ENCODE measurements at places on chromosomes 12 and 14. TPM values are rescaled to one million over a fixed set of nuclear protein-coding genes. Genes with fewer than 3 reads are reported as not detected.

DNA sequence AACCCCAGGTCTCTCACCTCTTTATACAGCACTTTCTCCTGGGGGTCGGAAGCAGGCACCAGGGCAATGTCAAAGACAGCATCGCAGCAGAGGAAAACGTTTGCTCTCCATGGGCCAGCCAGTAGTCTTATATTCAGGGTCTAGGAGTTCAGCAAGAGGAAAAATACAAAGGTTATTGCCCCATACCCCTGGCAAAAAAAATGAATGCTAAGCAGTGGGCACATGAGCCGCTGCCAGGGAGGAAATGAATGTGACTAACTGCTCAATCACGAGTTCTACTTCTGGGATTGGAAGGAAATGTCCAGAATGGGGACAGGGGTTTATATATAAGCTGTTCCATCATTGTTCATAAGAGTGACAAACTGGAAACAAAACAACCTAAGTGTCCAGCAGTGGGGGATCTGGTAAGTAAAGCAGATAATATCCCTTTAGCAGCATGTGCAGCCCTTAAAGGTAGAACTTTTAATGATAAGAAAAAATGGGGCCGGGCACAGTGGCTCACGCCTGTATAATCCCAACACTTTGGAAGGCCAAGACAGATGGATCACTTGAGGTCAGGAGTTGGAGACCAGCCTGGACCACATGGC is 53.8 kb downstream of the PHETA1 start:
- no peak overlapping the region for H3K4me3 ChIP-seq
- DNase-seq = no peak
- no peaks in the 10 kb centered on the region for H3K27me3 ChIP-seq
- H3K4me1 ChIP-seq = no peaks in the 10 kb centered on the region

DNA sequence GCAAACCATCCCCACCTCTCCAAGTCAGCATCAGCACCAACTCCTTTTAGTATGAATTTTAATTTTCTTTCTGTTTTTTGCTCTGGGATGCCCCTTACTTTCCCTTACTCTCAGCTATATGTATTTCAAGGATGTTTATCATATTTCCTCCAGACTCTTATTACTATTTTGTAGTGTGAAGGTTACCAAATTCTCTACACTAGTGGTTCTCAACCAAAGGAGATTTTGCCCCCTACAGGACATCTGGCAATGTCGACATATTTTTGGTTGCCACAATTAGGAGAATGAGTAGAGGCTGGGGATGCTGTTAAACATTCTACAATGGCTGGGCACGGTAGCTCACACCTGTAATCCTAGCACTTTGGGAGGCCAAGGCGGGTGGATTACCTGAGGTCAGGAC is 29.1 kb upstream of the SOS2 start:
- DNase-seq = no peak
- no peaks in the 10 kb centered on the region for H3K27me3 ChIP-seq
- H3K4me1 ChIP-seq = no peaks in the 10 kb centered on the region
- no peak overlapping the region for H3K4me3 ChIP-seq
- H3K27ac ChIP-seq = no peak overlapping the region

The OTOGL gene
- total RNA-seq = 0.14 TPM

DNA sequence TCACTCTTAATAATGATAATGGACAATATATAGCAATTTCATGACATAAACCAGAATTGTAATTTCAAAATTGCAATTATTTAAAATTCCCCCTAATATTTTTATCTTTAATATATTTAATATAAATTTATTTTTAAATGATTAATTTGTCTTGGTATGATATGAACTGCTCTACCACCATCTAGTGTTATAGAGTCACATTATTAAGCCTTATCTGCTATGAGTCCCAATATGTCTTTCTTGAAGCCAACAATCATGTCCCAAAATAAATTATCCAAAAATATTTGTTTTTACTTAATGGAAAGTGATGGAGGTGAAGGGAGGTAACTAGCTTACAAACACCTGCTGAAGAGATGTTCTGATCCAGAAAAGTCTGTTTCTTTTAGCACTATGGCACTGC is 151.4 kb downstream of the KCNC2 start:
- H3K27me3 ChIP-seq = no peaks in the 10 kb centered on the region
- H3K36me3 ChIP-seq = no peaks in the 10 kb centered on the region
- no peak overlapping the region for H3K27ac ChIP-seq
- no peaks in the 10 kb centered on the region for H3K4me1 ChIP-seq
- no peak for DNase-seq

GRCh38 chr14:89504602-89505313 is 87.7 kb upstream of the FOXN3 start:
- DNase-seq = no peak
- no peak overlapping the region for H3K27ac ChIP-seq
- no peaks in the 10 kb centered on the region for H3K36me3 ChIP-seq

DNA sequence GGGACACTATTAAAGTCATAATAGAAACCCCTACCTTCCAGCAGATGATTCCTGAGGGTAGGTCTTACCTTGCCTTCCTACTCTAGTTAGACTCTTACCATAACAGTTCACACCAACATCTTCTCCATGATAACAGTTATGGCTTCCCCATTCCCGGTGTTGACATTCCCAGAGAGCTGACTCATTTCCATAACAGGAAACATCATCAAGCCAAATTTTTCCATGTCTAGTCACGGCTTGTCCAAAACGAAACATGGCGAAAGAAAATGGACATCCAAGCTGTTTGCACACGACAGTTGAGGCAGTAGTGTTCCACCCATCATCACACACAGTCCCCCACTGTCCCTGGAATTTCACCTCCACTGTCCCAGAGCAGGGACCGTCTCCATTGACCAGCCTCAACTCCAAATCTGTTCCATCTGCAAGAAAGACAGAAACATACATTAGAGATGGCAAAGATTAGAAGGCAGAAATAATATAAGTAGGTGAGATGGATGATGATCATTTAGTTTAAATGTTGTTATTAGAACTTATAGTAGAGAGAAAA is 10.6 kb downstream of the CD163L1 start:
- H3K36me3 ChIP-seq = no peaks in the 10 kb centered on the region
- H3K27ac ChIP-seq = no peak overlapping the region
- DNase-seq = no peak
- no peak overlapping the region for H3K4me3 ChIP-seq

GRCh38 chr12:21542403-21542802 is 16.3 kb downstream of the SPX start:
- H3K36me3 ChIP-seq = no peaks in the 10 kb centered on the region
- H3K27ac ChIP-seq = no peak overlapping the region
- no peak for DNase-seq
- no peaks in the 10 kb centered on the region for H3K27me3 ChIP-seq
- no peaks in the 10 kb centered on the region for H3K4me1 ChIP-seq

GRCh38 chr12:93025145-93026103 is 96.3 kb upstream of the EEA1 start:
- no peak overlapping the region for H3K4me3 ChIP-seq
- no peaks in the 10 kb centered on the region for H3K27me3 ChIP-seq
- H3K4me1 ChIP-seq = no peaks in the 10 kb centered on the region
- no peaks in the 10 kb centered on the region for H3K36me3 ChIP-seq
- H3K27ac ChIP-seq = no peak overlapping the region
- DNase-seq = no peak

DNA sequence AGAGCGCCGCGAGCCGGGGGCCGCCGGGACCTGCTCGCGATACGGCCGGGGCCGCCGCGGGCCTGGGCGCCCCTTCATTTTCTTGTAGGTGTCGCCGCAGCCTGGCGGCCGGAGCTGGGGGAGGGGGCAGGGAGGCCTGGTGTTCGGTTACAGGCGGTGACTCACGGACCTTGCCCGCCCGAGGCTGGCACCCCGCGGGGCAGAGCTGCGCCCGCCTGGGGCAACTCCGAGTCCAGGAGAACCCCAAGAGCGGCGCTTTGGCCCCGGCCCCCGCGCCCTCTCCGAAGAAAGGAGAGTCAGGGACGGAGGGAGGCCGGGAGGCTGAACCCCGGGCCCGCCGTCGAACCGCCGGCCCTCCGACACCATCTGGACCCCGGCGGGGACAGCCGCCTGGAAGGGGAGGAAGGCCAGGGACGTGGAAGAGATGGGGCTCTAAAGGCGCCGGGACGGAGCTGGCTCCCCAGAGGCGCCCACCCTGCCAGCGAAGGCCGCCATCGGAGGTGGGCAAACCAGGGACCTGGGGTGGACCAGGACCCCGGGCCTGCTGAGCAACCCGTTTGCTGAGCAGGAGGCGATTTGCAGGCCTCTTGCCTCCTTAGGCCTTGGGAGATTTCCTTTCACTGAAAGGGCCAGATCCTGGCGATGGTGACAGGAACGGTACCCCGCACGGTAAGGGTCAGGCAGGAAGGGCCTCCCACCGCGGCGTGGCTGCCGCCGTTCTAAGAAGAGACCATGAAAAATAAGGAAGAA is 843 bp upstream of the NUAK1 start:
- no peaks in the 10 kb centered on the region for H3K27me3 ChIP-seq
- no peaks in the 10 kb centered on the region for H3K36me3 ChIP-seq
- H3K4me3 ChIP-seq = peak overlapping the region; percentile 75
- peak; percentile 43 for DNase-seq

GRCh38 chr12:98154850-98155249 is 360.5 kb upstream of the TMPO start:
- H3K27ac ChIP-seq = no peak overlapping the region
- no peak for DNase-seq
- H3K4me1 ChIP-seq = no peaks in the 10 kb centered on the region
- no peaks in the 10 kb centered on the region for H3K27me3 ChIP-seq
- H3K4me3 ChIP-seq = no peak overlapping the region

GRCh38 chr12:50934981-50935807 is 17.1 kb upstream of the HIGD1C start:
- peak overlapping the region; percentile 52 for H3K4me3 ChIP-seq
- DNase-seq = no peak
- no peaks in the 10 kb centered on the region for H3K27me3 ChIP-seq
- H3K36me3 ChIP-seq = peaks cover 8% of the 10 kb centered on the region

DNA sequence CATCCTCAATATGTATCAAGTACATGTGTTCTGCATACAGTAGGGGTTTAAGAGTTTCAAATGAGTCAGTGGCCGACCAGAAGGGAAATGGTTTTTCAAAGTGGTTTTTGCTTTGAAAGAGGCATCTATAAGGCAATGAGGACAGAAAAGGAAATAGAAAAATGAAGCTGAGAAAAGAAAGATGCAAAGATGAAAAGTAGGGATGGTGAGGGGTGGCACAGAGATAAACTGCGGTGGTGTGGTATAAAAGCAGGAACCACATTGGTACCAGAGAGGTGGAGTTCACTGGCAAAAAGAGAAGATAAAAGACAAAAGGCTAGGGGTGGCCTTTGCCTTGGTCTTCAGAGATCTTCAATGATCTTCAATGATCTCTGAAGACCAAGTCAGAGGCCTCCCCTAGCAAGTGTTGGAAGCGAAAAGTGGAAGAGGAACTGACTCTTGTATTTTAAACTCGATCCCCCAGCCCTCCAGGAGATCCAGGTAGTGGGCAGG is 144.0 kb upstream of the KRR1 start:
- DNase-seq = no peak
- H3K27me3 ChIP-seq = no peaks in the 10 kb centered on the region
- no peak overlapping the region for H3K4me3 ChIP-seq
- H3K4me1 ChIP-seq = peaks cover 25% of the 10 kb centered on the region

- H3K4me3 ChIP-seq = no peak overlapping the region
- no peaks in the 10 kb centered on the region for H3K27me3 ChIP-seq
- H3K36me3 ChIP-seq = no peaks in the 10 kb centered on the region
- no peak overlapping the region for H3K27ac ChIP-seq
- no peaks in the 10 kb centered on the region for H3K4me1 ChIP-seq
These were observed 467.8 kb downstream of the LRIG3 start for GRCh38 chr12:58452546-58452945.

DNA sequence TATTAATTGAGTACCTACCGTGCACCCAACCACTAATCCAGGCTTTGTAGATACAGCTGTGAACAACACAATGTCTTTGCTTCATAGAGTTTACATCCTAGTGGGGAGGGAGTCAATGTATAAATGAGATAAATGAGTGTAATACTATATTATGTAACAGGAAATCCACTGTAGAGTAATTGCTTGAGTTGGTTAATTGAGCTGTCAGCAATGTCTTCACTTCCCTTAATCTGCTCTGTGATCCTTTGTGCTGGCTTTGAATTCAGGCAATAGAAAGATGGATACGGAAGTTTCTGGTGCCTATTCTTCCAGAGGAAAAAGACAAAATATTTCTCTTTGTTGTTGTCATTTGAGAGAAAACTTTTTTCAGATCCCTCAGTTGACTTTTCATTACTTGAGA is 104.0 kb upstream of the SLC16A7 start:
- no peak overlapping the region for H3K4me3 ChIP-seq
- H3K36me3 ChIP-seq = no peaks in the 10 kb centered on the region
- H3K4me1 ChIP-seq = no peaks in the 10 kb centered on the region
- no peak overlapping the region for H3K27ac ChIP-seq
- no peak for DNase-seq

GRCh38 chr14:83196236-83196635 is 1662.6 kb upstream of the SEL1L start:
- no peaks in the 10 kb centered on the region for H3K4me1 ChIP-seq
- no peaks in the 10 kb centered on the region for H3K27me3 ChIP-seq
- no peak overlapping the region for H3K4me3 ChIP-seq
- no peaks in the 10 kb centered on the region for H3K36me3 ChIP-seq
- no peak overlapping the region for H3K27ac ChIP-seq

DNA sequence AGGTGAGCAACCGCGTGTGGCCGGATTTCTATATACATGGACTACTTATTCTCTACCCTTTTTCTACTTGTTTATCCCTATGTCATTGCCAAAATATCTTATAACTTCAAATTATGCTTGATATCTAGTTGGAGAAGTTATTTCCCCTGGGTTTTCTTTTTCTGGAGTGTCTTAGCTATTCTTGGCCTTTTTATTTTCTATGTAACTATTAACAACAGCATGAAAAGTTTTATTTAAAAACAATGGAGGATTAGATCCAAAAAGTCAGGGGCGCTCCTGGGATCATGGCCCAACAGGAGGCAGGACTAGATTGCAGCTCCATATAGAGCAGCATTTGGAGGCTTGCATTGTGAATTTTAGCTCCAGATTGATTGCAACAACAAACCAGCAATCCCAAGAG is 8.6 kb upstream of the STRAP start:
- DNase-seq = no peak
- H3K27me3 ChIP-seq = no peaks in the 10 kb centered on the region
- H3K36me3 ChIP-seq = no peaks in the 10 kb centered on the region
- no peak overlapping the region for H3K4me3 ChIP-seq

DNA sequence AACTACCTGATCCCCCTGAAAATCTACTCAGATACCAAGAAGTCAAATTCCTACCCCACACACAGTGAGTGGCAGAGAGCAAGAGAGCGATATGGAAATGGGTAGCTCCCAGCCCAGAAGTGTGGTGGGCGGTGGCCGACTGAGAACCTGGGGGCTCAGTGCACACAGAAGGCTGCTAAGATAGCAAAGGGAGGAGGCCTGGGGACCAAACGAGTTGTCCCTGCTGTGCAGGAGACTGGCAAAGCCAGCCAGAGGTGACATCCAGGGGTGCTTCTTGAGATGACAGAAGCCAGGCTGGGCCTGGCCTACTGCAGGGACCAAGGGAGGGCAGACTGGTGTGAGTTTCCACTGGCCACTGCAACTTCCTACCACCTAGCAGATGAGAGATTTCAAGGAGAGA is 52.9 kb downstream of the VWF start:
- H3K36me3 ChIP-seq = no peaks in the 10 kb centered on the region
- no peak overlapping the region for H3K27ac ChIP-seq
- DNase-seq = no peak

GRCh38 chr12:7354529-7354928 is 50.7 kb downstream of the ACSM4 start:
- no peaks in the 10 kb centered on the region for H3K4me1 ChIP-seq
- no peak overlapping the region for H3K27ac ChIP-seq
- DNase-seq = no peak
- H3K4me3 ChIP-seq = no peak overlapping the region

GRCh38 chr14:95526483-95527386 is 8.1 kb upstream of the GLRX5 start:
- peak overlapping the region; percentile 80 for H3K27ac ChIP-seq
- peaks cover 33% of the 10 kb centered on the region for H3K4me1 ChIP-seq
- peak overlapping the region; percentile 62 for H3K4me3 ChIP-seq
- no peak for DNase-seq
- H3K36me3 ChIP-seq = no peaks in the 10 kb centered on the region

The PLEKHG7 gene
- not detected for total RNA-seq

The KRT77 gene
- total RNA-seq = not detected
